ENCODE measurements at places on chromosomes 1 and 21.

GRCh38 chr1:11979028-11979850 lies 1.0 kb upstream of the MFN2 start:
- no peak for DNase-seq

DNA sequence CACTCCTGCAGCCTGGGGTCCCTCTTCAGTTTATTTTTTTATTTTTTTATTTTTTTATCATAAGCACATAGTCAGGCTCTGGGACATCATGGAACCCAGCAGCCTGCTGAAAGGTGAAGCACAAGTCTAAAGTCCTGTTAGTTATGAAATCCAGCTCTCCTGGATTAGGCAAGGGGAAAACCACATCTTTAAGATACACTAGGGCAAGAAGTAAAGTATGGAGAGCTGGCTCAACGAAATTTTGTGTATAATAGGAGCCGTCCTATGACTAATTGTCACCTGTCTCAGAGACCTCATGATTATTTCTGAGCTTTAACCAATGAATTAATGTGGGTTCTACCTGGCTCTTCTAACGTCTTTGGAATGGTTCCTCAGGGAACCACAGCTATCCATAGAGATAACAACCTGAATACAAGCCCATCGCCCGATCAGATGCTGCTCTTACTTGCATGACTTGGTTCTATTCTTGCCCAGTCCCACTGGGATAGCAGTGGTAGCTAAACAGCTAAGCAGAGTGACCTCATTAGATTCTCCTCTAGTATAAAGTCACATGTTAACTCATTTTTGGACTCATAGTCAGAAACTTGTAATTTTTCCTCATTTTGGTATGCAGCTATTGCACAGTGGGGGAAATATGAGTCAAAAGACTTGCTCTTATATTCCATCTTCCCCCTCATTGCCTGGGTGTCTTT lies 122.7 kb downstream of the LMO4 start:
- no peak for DNase-seq

GRCh38 chr1:208160259-208160819 lies 83.8 kb downstream of the PLXNA2 start:
- no peak for DNase-seq

GRCh38 chr1:172929006-172929405 lies 121.7 kb downstream of the TNFSF18 start:
- DNase-seq = no peak

- DNase-seq = no peak
Observed at GRCh38 chr21:32364796-32365195, 28.0 kb downstream of the URB1 start.

DNA sequence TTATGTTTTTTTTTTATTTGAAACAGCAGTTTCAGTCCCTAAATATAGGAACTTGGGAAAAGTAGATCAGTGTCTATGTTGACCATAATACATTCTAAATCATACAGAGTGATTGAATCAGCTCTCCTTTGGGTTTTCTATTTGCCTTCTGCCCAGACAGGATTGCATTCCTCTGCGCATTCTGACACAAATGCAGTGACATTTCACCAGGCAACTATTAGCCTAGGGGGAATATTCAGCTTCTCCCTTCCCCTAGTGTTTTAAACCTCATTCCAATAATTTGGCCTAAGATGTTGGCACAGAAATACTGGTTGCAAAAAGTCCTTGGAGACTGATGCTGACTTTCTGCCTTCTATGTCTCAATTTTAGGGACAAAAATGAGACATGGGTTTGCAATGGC lies 172.8 kb downstream of the PTGER3 start:
- no peak for DNase-seq

GRCh38 chr1:82321794-82322193 lies 521.1 kb downstream of the ADGRL2 start:
- no peak for DNase-seq

DNA sequence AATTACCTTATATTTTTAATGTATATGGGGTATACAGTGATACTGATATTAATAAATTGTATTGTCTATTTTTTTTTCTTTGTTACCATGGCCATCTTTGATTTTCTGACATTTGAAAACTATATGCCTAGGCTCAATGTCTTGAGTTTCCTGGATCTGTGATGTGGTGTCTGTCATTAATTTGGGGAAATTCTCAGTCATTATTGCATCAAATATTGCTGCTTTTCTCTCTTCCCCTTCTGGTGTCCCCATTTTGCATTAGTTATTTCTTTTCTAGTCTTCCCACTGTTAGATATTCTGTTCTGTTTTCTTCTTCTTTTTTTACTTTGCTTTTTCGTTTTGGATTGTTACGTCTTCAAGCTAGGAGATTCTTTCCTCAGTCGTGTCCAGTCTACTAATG lies 33.8 kb downstream of the ZBTB40 start:
- no peak for DNase-seq

DNA sequence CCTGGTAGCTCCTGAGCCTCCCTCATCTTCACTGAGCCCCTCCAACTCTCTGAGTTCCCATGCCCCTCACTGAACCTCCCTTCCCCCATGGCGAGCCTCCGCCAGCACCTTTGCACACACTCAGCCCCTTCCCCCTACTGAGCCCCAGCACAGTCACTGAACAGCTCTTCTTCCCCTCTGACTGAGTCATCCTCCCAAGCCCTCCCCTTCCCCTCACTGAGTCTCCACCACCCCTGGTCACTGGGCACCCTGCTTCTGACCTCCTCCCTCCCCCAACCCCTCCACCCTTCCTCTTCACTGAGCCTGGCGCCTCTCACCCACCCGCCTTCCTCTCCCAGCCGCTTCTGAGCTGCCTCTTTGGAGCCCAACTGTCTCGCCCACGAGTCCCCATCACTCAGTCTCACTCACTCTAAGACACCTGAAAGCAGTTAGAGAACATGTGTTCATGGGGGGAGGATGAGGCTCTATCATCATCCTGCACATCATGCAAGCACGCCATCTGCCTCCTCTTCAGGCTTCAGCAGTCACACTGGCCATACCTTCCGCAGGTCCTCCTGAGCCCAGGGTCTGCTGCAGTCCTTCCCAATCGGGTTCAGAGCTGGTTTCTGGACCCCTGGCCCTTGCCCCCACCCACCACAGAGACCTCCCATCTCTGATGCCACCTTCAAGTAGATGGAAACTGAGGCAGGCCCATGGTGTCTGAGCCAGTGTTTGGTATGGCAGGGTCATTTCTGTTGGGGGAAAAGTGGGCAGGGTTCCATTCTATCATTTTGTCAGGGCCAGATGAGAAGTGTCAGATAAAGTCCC lies 2.0 kb upstream of the TRNP1 start:
- DNase-seq = no peak

DNA sequence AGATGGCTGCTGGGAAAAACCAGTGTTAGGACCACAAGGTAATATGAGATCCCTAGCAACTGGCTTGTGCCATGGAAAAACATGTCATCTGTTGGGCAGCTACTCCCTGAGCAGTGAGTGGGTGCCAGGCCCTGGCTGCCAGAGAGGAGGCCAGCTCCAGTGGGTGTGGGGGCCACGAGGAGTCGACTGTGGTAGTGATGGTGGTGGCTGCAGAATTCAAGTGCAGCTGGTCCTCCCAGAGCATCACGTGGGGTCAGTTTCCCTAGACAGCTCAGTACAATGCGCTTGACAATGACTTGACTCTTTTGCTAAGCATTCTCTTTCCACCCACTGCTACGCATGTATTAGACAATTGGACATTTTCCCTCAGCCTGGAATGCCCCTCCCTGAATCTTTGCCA lies 14.5 kb upstream of the CDC42 start:
- no peak for DNase-seq

DNA sequence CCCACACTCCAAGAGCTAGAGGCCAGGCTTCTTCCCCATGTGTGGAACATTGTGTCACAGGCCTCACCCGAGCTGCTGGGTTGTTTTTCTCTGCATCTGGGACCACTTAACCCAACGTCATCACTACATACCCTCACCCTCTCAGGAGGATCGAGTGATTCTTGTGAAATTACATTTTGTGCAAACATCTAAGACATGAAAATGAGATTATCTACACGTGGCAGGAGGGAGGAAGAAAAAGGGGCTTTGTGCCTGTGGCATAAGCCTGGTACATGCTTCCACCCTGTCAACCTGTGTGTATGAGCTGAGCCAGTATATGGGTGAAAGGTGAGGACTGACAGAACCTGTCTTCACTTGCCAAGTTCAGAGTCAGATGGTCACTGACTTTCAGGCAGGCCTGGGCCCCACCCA lies 1.6 kb downstream of the CPT2 start:
- no peak for DNase-seq

- no peak for DNase-seq
Observed at GRCh38 chr1:220893701-220894024, 14.4 kb downstream of the HLX start.

DNA sequence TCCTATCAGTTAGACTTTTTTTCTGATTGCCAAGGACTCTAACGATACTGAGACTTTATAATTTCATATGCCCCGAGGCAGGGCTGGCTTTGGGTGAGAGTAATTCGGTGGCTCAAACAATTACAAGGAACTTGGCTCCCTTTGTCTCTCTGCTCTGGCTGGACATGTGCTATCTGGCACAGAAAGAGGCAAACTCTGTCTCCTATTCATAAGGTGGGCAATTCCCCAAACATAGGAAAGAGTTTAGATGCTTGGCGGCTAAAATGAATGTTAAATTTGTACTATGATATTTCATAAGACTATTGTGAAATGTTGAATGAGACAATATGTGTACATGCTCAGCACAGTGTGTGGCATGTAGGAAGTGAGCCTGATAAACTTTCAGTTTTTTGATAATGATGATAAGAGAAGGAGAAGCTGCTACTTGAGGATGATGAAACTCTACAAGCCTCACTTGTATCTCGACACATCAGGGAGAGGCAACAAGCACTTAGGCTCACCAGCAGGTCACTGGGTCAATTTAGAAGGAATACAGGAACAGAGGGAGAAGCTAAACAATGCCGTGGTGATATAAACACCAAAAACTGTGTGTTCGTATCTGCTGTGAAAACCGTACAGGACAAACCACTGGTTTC lies 12.6 kb upstream of the NTPCR start:
- DNase-seq = no peak

DNA sequence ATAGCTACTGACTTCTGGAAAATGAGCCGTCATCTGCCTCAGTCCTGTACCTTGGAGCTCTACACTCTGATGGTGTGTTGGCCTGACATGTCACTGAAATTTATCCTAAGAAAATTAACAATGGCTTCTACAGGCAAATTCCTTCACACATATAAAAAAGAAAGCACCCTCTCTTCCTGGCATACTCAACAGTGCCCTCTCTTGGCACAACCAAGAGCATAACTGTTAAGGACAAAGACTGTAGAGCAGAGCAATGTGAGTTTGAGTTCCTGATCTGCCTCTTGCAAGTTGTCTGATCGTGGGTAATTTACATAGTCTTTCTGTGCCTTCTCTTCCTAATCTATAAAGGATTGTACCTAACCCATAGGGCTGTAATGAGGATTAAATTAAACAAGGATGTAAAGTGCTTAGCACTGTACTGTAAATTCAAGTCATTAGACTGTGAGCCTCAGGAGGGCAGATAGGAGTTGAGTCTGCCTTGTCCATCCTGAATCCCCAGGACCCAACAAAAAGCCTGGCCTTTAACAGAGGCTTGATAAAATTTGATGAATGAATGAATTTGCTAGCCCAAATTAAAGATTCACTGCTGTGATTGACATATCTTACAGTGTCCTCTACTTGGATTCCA lies 83.5 kb downstream of the SYF2 start:
- DNase-seq = no peak

- DNase-seq = no peak
Observed at GRCh38 chr1:44619261-44619900, 54.9 kb downstream of the TMEM53 start.

DNA sequence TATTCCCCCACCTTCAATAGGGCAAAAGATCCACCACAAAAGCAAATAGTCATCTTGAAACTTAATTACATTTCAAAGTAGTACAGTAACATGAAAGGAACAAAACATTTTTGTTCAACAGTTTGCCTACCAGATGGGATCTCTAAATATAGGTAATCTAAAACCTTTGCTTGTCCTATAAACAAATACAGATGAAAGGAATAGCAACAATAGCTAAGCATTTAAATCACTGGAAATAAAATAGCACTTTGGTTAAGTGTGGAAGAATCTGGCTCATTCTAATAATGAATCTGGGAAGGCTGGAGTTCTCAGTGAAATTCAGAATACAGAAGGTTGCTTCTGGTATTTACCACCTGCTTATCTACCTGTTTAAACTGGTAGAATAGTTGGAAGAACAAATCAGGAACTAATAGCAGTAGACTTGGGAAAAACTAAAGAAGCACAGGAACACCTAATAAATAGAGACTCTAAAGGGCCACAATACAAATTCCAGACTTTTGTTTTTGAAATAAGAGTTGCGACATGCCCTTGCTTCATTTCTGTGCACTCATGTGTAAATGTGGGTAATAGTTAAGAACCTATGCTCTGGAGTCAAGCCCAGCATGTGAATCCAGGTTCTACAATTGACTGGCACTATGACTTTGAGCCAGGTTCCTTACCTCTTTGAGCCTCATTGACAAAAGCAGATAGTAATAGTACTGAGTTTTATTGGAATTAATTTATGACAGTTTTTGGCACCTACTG lies 2.3 kb upstream of the LYPLAL1 start:
- DNase-seq = no peak

DNA sequence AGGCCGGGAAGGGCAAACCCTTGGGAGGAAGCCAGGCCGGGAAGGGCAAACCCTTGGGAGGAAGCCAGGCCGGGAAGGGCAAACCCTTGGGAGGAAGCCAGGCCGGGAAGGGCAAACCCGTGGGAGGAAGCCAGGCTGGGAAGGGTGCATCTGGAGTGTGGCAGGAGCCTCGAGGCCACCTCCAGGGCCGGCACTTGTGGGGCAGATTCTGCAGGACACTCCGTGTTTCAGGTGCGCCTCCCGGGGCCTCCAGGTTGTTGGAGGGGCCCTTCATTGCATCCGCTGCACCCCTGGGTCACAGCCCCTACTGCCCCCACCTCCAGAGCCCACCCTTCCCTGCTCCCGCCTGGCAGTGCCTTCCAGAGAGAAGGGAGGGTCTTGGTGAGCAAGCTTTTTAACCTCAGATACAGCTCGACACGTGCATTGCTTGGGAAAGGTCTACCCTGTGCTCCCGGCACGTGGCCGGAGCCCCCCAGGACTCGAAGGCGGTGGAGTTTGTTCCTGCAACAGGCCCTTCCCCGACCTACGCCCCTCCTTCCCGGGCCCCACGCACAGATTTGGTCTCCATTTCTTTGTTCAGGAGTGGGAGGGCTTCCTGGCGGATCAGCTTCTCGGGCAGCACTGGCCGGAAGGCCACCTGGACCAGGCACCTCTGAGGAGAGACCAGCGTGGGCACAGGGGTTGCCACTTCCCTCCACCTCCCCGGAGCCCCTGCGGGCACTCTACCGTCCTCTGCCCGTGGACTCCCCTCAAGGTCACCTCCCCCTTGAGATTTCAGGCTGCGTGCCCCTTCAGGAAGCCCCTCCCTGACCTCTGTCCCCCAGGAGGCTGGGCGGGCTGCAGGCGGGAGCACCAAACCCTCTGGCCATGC lies 9.4 kb upstream of the TMEM52 start:
- no peak for DNase-seq

DNA sequence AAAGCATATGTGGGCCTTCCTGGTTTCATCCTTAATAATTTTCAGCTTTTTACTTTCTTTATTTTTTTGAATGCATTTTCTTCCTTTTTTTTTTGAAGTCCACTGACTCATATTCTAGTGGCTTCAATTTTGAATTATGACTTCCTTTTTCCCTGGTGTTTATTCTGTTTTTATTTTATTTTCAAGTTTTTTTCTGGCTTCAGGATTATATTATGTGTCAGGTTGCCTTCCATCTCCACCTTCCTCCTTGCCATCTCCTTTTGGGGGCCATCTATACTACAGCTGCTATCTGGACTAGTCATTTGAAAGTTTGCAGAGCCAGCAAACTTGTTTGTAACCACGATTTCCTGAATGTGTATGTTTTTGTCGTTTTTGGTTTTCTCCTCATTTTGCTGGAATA lies 117.6 kb downstream of the LEPR start:
- no peak for DNase-seq

All from GM06990 (cell line).